ENCODE measurements at places on chromosomes 3 and 15. TPM values are rescaled to one million over a fixed set of nuclear protein-coding genes. Genes with fewer than 3 reads are reported as not detected.

The PLSCR5 gene
- not detected for total RNA-seq

The FSIP1 gene
- 0.44 TPM for total RNA-seq

The SRGAP3 gene
- 2.8 TPM for total RNA-seq

The ACTC1 gene
- total RNA-seq = 0.29 TPM

The ZIC4 gene
- total RNA-seq = not detected

The SNTN gene
- not detected for total RNA-seq

The CHRM5 gene
- total RNA-seq = not detected

The SYNPR gene
- not detected for total RNA-seq

The PRSS50 gene
- total RNA-seq = 0.28 TPM

The TM4SF1 gene
- 226 TPM for total RNA-seq

The SLC38A3 gene
- total RNA-seq = 21.2 TPM

The LRRIQ4 gene
- total RNA-seq = not detected

The TLE3 gene
- total RNA-seq = 22.5 TPM

The RUBCN gene
- total RNA-seq = 10.6 TPM

Data from pancreas (tissue), 10 donors.